ENCODE measurements at places on chromosomes 12 and 14. TPM values are rescaled to one million over a fixed set of nuclear protein-coding genes. Genes with fewer than 3 reads are reported as not detected.

The SIRT4 gene
- 1.8 TPM for polyA plus RNA-seq

The CD163 gene
- 22.3 TPM for polyA plus RNA-seq

The NUAK1 gene
- 8.7 TPM for polyA plus RNA-seq

The PAPLN gene
- polyA plus RNA-seq, result 3.1 TPM

The CHURC1 gene
- polyA plus RNA-seq, result 76.4 TPM

The FGD6 gene
- 1.4 TPM for polyA plus RNA-seq

The APOF gene
- polyA plus RNA-seq, result not detected

The KRT6C gene
- 0.25 TPM for polyA plus RNA-seq

The GSKIP gene
- 43.1 TPM for polyA plus RNA-seq

DNA sequence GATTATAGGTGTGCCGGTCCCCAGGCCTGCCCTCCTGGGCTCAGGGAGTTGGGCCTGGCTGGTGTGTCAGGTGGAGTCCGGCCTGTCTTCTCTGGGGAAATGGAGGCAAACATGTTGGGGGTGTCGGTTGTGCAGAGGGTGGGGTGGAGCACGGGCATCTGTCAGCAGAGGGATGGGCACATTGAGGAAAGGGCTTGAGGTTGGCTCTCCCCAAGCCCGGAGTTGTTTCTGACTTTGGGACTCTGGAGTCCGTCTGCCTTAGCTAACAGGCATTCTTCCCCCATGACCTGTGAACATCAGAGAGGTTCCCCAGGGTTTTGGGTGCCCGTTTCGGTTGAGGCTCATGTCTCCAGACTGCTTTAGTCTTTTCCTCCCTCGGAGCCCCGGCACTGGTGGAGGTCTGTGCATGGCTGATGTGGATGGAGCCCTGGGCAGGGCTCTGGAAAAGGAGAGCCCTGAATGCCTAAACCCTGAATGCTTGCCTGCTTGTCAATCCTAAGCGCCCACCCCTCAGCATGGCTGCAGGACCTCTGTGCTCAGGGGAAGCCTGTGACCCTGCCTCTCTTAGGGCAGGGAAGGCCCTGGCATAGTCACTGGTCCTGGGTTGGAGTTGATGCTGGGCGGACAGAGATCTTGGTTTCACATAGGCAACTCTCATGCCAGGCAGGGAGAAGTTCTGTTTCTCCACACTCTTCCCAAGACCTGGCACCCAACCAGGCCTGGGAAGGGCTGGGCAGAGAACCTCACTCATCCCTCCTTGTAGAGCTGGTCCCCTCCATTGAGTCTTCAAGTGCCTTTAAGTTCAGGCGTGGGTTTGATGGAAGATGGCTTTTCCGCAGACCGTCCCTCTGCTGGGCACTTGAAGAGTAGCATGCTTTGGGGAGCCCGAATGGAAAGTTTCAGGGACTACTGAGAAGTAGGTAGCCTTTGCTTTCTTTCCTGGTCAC is 12.9 kb downstream of the NYNRIN start:
- DNase-seq, result no peak

DNA sequence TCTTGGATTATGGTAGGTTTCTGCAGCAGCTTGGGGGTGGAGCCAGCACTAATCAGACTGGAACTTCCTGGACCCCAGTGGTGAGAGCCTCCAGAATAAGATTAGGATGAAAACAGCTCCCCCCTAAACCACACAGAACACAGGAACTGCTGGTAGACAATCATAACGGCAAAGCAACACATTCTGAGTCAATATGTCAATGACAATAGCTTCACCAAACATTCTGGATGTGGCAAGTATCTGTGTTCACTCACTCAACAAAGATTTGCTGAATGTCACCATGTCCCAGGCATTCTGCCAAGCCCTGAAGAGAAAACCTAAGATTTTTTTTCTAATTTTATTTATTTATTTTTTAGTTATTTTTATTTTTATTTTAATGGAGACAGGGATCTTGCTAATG is 65.2 kb downstream of the LRRC74A start:
- no peak for DNase-seq

- DNase-seq, result peak; percentile 2
These were observed 10.2 kb upstream of the PEBP1 start for GRCh38 chr12:118125743-118126118.

- DNase-seq, result no peak
These were observed 349.3 kb downstream of the CACNA1C start for GRCh38 chr12:2402073-2402579.

- DNase-seq, result no peak
These were observed 199.7 kb downstream of the BCAT1 start for GRCh38 chr12:24749171-24749570.

- DNase-seq, result peak; percentile 75
These were observed 343.2 kb downstream of the PDZRN4 start for GRCh38 chr12:41531147-41531829.

DNA sequence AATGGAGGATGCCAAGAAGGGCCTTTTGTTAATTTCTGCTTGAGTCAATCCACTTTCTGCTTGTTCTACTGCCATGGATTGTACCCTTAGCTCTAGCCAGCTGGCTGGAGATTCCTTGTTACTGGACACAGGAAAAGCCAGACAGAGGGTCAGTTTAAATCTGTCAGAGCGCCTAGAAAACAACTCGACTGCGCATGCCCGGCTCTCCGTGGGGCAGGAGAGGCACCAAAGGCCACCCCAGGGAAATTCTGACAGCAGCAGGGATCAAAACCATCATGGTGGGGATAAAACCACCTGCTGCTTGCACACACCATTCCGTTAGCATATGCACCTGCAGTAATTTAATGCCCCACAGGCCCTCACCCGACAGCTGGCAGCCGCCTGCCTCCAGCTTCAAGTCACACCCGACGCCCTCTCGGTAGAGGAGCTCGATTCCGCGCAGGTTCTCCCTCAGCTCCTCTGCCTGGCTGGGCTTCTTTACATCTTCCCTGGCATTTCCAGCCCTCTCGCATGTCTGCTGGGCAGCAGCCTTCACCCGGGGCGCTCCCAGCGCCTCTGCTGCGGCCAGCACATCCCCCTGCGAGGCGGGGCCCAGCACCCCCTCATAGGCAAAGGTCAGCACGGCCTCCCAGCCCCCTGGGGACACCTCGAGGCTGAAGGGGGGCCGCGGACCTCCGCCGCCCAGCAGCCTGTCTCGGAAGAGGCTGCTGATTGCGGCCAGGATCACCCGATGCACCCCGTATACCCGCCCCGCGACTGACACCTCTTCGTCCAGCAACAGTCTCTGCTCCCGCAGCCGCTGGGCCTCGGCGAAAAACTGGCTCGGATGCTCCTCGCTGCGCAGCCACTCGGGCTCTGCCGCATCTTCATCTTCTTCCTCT is 1.0 kb downstream of the KLHL33 start:
- peak; percentile 87 for DNase-seq

DNA sequence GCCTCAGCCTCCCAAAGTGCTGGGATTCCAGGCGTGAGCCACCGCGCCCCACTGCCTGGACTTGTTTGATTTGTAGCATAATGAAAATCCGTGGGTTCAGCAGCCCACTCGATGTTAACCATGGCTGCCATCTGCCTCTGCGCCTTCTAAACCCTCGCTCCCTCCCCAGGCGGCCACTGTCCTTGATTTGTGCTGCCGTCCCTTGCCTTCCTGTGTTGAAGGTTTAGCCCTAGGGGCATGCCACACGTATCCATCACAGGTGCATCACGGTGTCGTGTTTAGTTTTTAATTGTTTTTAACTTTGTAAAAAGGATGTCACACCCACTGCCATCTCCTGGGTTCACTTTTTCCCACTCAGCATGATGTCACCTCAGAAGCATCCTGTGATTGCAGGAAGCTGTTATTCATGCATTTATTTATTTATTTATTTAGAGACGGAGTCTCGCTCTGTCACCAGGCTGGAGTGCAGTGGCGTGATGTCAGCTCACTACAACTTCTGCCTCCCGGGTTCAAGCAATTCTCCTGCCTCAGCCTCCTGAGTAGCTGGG is 24.5 kb upstream of the ULK1 start:
- DNase-seq, result no peak

- no peak for DNase-seq
These were observed 991.6 kb upstream of the TMEM132C start for GRCh38 chr12:127275416-127275815.

DNA sequence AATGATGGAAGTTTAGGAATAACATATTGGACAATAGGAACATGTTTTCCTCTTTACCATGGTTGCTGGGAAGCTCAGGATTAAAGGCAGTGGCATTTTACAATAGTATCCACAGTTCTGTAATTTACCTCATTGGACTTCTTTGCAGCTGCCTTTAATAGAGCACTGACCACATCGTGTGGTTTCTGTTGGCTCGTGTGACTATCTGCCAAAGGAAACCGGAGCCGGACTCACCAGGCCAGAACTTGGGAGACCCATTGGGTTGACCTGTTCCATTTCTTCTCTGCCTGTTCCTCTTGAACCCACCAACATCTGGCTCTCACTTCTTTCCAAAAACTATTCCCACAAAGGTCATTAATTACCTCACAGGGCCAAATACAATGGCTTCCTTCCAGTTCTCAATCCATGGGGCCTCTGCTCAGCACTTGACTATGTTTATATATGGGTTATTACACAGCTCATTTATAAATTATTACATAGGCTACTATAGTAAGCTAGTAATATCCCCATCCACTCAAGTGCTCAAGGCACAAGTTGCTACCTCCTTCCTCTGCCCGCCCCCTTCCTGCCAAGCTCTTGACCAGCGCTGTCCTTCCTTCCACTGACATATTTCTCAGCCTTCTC is 121.5 kb upstream of the VASH1 start:
- DNase-seq, result no peak

- DNase-seq, result no peak
These were observed 173.0 kb upstream of the G2E3 start for GRCh38 chr14:30385925-30386324.

DNA sequence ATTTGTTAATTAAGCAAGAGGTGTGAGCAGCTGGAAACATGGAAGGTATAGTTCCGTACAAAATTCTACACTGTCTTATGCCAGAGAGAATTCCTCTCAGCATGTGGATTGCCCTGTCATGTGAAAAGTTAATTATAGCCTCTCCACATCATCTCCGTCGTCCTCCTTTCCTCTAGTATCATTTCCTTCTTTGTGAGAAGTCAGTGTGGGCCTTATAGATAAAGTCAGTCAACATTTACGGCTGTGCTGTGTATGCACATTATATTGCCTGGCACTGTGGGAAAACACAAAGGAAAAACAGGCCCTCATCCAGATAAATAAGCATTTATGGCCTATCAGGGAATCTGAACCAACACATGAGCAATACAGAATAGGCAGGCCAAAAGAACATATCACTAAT is 236.6 kb downstream of the SEC23A start:
- no peak for DNase-seq

DNA sequence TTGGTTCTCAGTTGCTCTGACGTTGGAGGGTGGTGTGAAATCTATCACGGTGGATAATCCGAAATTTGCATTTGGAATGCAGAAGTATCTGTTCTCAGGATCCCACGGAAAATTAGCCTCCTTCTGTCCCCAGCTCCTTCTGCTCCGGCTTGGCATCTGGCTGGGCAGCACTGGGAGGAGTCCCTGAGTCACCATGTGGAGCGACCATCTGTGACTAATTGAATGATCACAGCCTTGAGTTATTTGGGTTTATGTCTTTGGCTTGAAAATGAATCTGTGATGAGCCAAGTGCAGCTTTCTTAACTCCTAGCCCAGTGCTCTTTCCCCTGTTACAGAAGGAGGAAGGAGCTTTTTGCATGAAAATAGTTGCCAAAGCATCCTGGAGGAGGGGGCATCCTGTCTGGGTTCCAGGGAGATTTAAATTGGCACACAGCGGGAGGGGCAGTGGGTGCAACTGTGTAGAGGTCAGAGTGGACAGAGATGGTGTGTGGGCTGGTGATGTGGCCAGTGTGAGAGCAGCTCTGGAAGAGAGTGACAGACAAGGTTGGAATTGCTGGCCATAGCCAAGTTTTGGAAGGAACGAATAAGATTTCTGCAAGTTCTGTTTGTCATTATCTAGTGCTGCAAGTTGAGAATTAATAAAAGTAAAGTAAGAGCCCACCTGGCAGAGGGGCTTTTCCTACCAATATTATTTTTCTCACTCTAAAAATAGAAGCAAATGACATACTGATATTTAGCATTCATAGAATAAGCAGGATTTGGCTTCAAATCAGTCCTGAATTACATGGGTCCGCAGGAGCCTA is 74.4 kb downstream of the SLC24A4 start:
- no peak for DNase-seq

- no peak for DNase-seq
These were observed 49.3 kb downstream of the DDHD1 start for GRCh38 chr14:53103636-53104340.

- no peak for DNase-seq
These were observed 19.1 kb upstream of the RIN3 start for GRCh38 chr14:92494512-92494911.

DNA sequence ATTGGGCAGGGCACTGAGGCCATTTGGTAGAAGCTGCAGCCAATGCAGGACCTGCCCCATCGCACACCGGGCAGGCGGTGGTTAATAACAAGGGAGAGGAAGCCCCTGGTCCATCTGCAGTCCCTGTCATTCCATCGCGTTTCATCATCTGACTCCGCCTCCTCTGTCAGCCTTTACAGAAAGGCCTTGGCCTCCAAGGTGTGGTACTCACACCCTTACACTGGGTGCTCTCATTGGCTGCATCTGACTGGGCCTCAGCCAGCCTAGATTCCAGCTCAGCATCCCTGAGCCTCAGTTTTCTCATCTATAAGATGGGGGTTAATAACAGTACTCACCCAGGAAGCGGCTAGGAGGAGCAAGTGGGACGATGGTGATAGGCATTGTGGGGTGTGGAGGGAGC is 14.7 kb upstream of the HHIPL1 start:
- no peak for DNase-seq

- DNase-seq, result no peak
These were observed 131.5 kb downstream of the GPR135 start for GRCh38 chr14:59333668-59334067.

DNA sequence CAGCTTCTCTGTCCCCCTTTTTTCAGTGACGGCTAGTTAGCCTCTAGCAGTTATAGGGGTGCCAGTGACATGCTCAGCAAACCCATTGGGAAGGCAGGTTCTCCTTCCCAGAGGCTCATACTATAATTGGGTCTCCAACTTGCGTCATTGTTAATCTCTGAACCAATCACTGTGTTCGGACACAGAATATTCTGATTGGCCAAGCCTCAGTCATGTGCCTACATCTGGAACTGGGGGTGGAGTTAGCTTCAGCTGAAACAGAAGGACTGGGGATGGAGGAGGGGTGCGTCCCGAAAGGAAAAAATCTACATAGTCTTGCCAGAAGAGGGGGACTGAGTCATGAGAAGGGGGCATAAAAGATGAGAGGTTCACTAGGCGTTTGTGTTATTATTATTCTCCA is 165.6 kb downstream of the SUDS3 start:
- DNase-seq, result no peak

- DNase-seq, result no peak
These were observed 1.5 kb upstream of the CLEC12A start for GRCh38 chr12:9969673-9970072.

- DNase-seq, result no peak
These were observed 78.2 kb upstream of the GARIN2 start for GRCh38 chr14:67111022-67111421.

DNA sequence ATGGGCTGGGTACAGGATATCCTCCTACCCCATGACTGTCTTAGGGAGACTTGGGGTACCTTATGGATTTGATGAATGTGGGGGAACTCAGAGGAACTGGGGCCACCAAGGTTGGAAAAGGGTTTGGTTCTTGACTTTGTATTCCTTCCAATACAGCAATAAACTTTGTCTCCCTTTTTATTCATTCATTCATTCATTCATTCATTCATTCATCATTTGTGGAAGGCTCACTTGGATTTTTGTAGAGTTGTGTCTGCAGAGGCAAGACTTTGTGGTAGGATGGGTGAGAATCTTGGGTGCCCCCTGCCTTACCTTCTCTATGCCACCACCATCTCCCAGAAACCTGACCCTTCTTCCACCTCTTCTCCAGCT is 21.1 kb downstream of the SOAT2 start:
- DNase-seq, result no peak

GRCh38 chr12:83077041-83077440 is 390.3 kb downstream of the TMTC2 start:
- DNase-seq, result no peak

- DNase-seq, result no peak
These were observed 10.8 kb downstream of the DCAF5 start for GRCh38 chr14:69142101-69142500.
